ENCODE measurements at places on chromosomes 6 and 20.
A peak's percentile ranks its signal among the peaks of the same experiment; 100 is the strongest.

DNA sequence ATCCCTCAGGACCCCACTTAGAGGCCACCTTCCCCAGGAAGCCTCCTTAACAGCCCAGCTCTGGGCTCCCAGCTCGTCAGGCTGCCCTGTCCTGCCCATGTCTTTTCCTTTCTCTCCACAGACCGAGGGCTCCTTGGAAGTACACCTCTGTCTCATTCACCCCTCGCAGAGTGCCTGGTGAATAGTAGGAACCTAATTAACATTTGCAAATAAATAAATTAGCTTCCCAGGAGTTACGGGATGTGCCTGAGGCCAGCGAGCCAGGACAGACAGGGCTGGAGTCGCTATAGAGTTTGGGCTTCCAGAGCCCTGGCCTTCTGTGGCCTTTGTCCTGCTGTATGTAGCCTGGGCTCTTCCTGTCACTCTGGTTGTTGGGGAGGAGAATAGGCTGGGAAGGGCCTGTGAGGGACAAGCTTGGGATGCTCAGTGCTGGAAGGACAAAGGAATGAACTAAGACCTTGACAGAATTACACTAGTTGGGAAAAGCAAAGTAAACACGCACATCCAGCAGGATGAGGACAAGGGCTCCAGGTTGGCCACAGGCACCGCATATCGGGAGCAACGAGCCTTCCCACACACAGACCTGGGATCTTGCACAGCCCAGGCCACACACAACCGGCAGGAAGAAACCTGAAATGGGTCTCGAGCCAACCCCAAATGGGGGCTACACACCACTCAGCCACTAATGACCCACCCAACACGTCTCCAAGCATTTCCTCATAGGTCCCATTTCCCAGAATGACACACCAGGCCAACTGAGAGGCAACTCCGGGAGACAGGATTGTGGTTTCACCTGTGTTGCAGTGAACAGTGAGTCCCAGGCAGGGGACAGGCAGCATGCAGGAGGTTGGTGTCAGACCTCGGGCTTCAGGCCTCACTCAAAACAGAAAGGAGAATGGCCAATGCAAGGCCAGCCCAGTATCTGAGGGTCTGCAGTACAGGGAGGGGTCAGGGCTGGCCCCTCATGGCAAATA lies 9.7 kb downstream of the MAP1LC3A start:
- DNase-seq, result no peak

GRCh38 chr20:25539742-25540672 lies 45.3 kb downstream of the NINL start:
- peak; percentile 52 for DNase-seq

DNA sequence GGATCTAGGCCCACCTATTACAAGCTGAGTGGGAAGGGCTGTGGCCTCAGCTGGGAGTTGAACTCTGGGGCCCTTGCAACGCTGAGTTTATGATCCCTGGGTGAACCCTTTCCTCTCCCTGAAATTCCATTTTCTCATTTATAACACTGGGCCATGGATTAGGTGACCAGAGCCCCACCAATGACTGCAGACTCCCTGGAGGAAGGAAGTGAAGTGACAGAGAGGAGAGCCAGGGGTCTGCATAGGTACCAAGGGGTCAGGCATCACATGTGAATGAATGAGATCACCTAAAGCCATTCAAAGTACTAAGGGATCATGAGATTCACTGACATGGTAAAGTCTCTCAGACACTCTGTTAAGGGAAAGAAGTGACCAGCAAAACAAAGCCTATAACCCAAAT lies 46.5 kb upstream of the DSN1 start:
- DNase-seq, result no peak

- no peak for DNase-seq
Observed at GRCh38 chr20:53950578-53950977, 119.8 kb downstream of the BCAS1 start.

- no peak for DNase-seq
Observed at GRCh38 chr6:96899451-96899998, 1.8 kb upstream of the NDUFAF4 start.

- no peak for DNase-seq
Observed at GRCh38 chr6:122751326-122751725, 28.2 kb upstream of the FABP7 start.

DNA sequence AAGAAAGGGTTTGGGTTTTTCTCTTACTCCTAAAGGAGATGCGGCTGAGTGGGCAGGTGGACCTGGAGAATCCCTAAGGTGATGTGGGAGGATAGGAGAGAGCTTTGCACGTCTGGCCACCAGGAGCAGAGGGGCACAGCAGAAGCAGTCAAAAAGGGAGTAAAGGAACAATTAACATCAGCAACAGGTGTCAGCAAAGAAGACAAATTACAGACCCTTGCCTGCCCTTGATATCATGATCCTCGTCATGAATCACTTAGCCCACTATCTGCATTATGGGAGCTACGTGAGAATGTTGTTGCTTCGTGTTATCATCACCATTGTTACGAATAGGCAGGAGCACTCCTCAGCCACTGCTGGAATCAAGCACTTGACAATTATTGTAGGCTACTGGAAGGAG lies 25.5 kb upstream of the ARG1 start:
- no peak for DNase-seq

GRCh38 chr6:17281100-17281496 lies at the start of gene RBM24:
TSS of gene RBM24 (plus strand) at chr6:17281361. CDS start at chr6:17281582, 221 bp downstream.
- DNase-seq, result no peak

- DNase-seq, result no peak
Observed at GRCh38 chr6:77561768-77562314, 91.0 kb upstream of the MEI4 start.

DNA sequence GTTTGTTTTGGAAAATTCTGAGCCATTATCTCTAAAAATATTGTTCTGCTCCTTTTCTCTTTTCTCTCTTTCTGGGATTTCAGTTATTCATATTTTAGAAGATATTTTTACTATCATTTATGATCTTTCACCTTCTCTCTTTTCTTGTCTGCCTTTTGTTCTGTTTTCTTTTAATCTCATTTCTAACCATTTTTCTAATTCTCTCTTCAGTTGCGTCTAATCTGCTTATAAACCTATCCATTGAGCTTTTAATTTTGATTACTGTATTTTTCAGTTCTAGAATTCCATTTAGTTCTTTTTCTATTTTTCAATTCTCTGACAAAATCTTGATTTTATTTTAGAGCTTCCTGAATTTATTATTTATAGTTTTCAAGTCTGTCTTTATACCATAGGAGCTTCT lies 42.2 kb upstream of the COL10A1 start:
- DNase-seq, result no peak

- DNase-seq, result no peak
Observed at GRCh38 chr20:56750430-56750829, 121.3 kb downstream of the TFAP2C start.

- no peak for DNase-seq
Observed at GRCh38 chr20:46901638-46902037, 7.0 kb downstream of the EYA2 start.

- DNase-seq, result no peak
Observed at GRCh38 chr20:63029358-63030121, 22.8 kb upstream of the BHLHE23 start.

GRCh38 chr20:43690943-43691598 lies 24.2 kb downstream of the MYBL2 start:
- no peak for DNase-seq

DNA sequence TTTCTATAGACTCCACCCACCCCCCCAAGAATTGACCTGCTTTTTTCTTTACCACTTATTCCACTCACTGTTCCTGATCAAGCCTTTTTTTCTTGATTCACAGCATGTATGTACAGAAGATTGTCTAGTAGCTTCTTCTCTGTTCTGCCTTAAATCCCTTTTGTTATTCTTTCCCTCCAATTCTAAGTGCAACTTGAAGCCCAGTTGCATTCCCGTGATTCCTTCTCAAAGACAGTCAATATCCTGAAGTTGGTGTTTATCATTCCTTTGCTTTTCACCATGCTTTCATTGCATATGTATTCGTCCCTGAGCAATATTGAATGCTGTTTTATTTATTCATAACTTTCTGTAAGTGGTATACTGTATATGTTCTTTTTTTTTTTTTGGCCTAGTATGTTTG lies 21.0 kb downstream of the XRN2 start:
- no peak for DNase-seq

GRCh38 chr20:56762829-56763228 lies 133.7 kb downstream of the TFAP2C start:
- no peak for DNase-seq

DNA sequence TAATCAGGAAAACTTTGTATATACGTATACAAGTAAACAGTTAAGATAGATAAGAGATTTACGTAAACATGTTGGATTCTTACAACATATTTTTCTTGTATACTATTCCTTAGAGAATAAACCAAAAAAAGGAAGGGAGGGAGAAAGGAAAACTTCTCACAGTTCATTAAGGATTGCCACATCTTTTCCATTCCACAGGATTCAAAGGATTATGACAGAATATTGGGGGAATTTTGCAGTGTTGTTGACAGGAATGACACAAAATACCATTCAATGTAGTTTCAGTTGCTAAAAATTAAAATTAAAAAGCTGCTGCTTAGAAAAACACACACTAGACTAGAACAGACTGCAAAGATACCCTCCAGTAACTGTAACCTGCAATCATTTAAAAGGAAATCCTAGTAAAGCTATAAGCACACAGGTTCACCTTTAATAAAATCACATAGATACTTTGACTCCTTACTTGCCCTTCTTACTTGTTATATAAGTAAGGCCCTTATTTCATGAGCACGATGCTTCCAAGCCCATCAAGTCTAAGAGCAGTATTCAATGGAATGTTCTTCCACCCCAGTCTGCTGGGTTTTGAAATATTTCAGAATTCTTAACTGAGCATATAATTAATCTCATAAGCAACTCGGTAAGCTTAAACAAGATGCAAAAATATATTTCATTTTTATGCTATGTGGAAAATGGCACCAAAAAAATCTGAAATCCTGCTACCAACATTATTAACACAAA lies 107.8 kb downstream of the SMLR1 start:
- no peak for DNase-seq

DNA sequence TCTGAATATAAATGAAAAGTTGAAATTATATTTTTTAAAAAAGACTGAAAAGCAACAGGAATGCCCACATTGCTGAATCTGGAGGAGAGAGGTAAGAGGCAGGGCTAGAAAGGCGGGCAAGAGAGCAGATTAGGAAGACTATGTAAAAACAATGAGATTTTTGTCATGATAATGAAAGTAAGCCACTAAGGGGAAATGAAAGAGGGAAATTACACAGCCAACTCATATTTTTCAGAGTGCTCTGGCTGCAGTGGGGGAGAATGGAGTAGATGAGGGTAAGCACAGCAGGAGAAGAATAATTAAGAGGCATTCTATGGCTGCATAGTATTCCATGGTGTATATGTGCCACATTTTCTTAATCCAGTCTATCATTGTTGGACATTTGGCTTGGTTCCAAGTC lies 281.9 kb downstream of the PKHD1 start:
- DNase-seq, result no peak

GRCh38 chr6:108580646-108581045 lies 19.9 kb downstream of the FOXO3 start:
- DNase-seq, result no peak

DNA sequence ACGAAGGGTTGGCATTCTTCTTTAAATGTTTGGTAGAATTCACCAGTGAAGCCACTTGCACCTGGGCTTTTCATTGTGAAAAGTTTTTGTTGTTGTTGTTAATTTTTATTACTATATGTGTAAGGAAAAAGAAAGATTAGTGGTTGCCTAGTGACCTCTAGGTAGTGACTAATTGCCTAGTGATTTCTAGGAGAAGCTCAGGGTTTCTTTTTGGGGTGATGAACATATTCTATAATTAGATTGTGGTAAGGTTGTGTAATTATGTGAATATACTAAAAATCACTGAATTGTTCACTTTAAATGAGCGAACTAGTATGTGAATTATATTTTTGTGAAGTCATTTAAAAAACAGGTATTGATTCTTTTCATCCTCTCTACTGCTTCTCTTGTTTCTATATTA lies 123.8 kb upstream of the TMEM170B start:
- no peak for DNase-seq

- no peak for DNase-seq
Observed at GRCh38 chr6:2030682-2031244, 214.6 kb downstream of the GMDS start.

GRCh38 chr20:25252230-25252651 lies 4.4 kb downstream of the PYGB start:
- DNase-seq, result no peak

GRCh38 chr6:121951123-121951522 lies 448.3 kb upstream of the HSF2 start:
- no peak for DNase-seq

All from GM12864 (cell line).